ENCODE measurements at places on chromosomes 2 and 18.

GRCh38 chr2:119029297-119029696 lies 87.3 kb downstream of the MARCO start:
- peak; percentile 7 for DNase-seq

DNA sequence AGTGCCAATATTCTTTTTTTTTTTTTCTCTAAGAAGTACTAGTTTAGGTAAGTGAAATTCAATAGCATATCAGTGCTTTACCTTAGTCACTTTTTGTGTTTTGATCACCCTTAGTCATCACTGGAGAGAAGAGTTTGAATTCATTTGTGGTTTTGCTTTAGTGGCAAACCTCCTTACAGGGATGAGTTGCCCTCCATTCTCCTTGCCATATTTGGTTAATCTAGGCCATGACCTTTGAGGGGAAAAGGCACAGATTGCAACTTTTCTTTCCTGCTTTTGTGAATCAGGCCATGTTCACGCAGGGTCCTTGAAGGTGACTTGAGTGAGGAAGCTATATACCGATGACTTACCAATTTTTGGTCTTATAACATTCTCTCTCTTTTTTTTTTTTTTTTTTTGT lies 34.4 kb downstream of the PLEKHA3 start:
- DNase-seq, result peak; percentile 88

DNA sequence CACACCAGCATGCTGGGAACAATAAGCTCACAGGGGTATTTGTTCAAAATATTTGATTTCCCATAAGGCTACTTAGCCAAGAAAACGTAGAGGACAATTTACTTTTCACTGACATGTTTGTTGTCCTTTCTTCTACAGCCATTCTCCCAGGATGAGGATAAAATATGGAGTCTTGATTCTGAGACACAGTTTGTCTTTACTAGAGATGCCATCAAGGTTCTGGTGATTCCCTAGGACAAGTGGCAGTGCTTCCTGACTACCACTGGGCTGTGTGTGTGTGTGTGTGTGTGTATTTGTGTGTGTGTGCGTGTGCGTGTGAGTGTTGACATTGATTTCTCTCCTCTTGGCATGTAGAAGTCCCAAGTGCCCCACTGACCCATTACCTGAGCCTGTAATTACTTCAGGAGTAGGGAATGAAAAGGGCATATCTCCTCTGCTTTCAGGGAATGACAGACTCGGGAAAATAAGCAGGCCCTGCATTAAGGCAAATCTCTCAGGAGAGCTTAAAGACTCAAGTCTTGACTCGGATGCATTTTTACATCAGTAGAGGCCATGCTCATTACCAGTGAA lies 761.6 kb downstream of the DCC start:
- no peak for DNase-seq

GRCh38 chr2:123371535-123371934 lies 653.6 kb upstream of the CNTNAP5 start:
- no peak for DNase-seq

DNA sequence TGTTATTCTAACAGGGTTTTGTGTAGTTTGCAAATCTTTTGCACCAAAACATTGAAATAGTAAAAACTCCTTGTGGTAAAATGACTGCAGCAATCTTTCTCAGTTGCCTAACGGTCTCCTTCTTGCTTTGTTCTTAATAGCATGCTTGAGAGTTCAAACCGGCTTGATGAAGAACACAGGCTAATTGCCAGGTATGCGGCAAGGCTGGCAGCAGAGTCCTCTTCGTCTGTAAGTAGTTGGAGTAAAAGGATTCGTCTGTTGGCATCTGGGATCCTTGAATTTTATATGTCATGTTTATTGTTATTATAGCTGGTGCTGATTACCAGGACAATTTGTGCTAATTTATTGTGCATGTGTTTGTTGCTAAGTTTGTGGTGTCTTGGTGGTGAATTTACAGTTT lies 138.1 kb downstream of the DTNA start:
- no peak for DNase-seq

GRCh38 chr2:226118471-226119429 lies 680.9 kb downstream of the IRS1 start:
- DNase-seq, result peak; percentile 98

- DNase-seq, result peak; percentile 59
Observed at GRCh38 chr2:30675758-30676157, 131.5 kb downstream of the CAPN13 start.

DNA sequence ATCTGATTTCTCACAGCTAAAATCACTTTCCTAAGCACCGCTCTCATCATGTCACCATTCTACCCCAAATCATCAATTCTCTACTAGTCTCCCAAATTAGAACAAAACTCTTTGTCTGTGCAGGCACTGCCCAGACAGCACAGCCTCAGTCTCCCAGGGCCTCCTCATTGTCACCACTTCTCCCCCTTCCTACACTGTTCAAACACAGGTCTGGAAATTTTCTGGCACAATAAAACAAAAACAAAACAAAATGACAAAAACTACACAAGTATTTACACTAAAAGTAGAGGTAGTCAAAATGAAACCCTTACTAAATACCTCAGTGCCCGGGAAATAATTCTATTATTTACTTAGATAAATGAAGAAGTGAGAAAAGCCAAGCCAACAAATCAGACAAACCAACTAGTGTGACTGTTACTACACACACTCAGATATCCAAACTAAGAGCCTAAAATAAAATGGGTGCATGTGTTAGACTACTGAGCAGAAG lies 156.2 kb upstream of the DNMT3A start:
- no peak for DNase-seq

- DNase-seq, result no peak
Observed at GRCh38 chr2:88345842-88346241, 106.7 kb downstream of the FOXI3 start.

- no peak for DNase-seq
Observed at GRCh38 chr2:19098467-19099160, 259.8 kb downstream of the OSR1 start.

- no peak for DNase-seq
Observed at GRCh38 chr2:166147883-166148282, 20.1 kb upstream of the SCN1A start.

GRCh38 chr2:165801176-165801575 lies 7.1 kb upstream of the GALNT3 start:
- no peak for DNase-seq

DNA sequence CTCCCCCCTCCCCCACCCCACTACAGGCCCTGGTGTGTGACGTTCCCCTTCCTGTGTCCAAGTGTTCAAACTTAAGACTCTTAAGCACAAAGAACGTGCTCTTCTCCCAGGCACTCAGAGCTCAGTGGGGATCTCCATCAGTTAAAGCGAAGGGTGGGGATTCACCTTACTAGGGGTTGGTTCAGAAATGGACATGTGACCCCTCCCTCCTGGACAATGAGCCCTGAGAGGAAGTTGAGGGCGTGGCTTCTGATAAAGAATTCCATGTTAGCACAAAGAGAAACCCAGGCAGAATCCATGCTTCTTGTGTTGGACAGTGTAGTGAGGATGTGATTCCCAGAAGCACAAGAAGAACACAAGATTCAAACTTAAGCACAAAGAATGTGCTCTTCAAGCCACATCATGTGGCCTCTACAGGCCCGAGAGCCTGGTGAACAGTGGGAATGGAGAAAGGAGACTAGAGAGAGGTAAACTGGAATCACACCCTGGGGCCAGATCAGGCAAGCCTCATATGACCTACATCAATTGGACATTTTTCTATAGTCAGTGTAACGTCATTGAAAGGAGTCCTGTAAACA lies 78.1 kb upstream of the TTC39C start:
- no peak for DNase-seq

DNA sequence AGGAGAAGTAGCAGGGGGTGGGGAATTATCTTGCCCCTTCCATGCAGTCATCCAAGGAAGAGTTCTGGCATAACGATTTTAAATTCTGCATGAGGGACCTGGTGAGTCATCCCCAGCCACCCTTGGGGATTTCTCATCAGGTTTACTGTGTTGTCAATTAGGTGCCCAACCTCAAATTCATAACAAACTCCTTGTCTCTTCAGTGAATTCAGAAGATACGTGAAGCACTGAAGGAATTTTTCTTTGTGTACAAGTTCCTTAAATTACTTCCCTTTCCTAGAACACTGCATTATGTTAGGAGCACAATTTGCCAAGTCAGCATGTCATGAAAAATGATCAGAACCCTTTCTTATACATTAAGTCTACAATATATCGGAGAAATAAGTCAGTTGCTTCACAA lies 70.8 kb upstream of the NOSTRIN start:
- peak; percentile 41 for DNase-seq

DNA sequence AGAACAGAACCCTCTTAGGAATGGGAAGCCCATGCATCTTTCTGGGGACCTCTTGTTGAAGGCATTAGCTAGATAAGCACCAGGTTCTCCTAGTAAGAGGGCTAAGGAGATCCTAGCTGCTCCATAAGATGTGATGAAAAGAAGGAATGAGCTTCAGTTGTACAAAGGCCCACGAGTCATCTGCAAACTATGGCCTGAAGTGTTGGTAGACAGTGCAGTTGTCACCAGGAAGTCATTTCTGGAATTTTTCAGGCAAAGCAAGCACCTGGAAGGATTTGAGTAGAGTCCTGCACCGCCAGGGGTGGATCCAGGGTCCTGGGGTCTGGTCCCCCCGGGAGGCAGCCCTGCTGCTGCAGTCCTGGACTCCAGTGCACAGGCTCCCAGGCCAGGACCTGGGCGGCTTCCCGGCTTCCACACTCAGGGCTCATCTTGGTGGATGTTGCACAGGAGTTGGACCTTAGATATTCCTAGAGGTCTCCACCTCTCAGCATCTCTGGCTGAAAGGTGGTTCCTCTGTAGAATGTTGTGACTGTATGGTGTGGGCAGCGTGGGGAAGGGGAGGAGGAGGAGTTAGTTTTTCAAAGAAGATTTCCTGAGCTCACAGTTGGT lies 85.3 kb downstream of the LDLRAD4 start:
- DNase-seq, result no peak

DNA sequence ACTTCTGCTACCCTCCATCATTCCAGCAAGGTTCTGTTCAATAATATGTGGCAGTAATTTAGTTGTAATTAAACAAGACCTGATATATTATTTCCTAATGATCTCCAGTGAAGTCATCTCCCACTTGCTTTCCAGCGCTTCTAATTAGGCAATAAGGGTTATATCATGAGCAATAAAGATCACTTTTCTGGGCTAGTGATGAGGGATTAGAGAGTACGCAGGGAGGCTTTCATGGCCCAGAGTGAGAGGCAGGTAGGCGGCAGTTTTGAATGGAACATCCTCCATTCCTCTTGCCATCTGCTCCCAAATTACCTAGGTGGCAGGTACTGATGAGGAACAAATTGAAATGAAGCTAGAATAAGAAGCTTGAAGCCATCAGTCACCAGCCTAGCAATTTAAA lies 358.1 kb upstream of the SYT4 start:
- no peak for DNase-seq

GRCh38 chr2:19643117-19643518 lies 258.7 kb downstream of the TTC32 start:
- no peak for DNase-seq

- peak; percentile 81 for DNase-seq
Observed at GRCh38 chr18:24397131-24397693, 412 bp downstream of the OSBPL1A start.

GRCh38 chr2:128736689-128737545 lies 418.2 kb upstream of the HS6ST1 start:
- peak; percentile 75 for DNase-seq

- DNase-seq, result no peak
Observed at GRCh38 chr2:200188876-200189275, 117.6 kb upstream of the SPATS2L start.

- no peak for DNase-seq
Observed at GRCh38 chr2:156841321-156841720, 405.1 kb downstream of the GPD2 start.

GRCh38 chr18:51953521-51953920 lies 386.5 kb upstream of the DCC start:
- no peak for DNase-seq

GRCh38 chr2:5693287-5694201 lies 1.4 kb downstream of the SOX11 start:
- DNase-seq, result no peak

- no peak for DNase-seq
Observed at GRCh38 chr2:123961576-123961975, 63.5 kb upstream of the CNTNAP5 start.

- DNase-seq, result no peak
Observed at GRCh38 chr2:83069724-83070123, 1389.4 kb downstream of the SUCLG1 start.

DNA sequence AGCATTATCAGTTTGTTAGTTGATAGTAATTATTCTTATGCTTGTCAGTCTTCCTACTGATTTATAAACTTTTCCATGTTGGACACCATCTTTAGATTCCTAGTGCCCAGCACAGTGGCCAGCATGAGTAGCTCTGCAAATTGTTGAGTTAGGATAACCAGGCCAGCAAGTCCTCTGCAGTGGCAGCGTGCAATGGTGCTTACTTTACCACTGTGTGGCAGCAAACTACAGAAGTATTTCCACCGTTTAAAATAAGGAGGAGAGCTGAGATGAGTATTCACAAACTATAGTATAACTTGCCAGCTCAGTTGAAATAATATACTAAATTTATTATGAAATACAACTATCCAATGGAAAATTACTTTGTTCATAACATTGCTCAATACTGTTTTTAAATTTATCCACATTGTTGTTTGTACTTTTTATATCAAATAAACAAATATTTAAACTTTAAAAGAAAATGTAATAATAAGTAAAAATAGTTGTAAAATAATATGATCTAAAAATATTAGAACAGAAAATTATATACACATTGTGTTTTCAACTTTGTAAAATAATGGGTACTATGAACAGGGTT lies 9.3 kb upstream of the THADA start:
- DNase-seq, result peak; percentile 67

- DNase-seq, result no peak
Observed at GRCh38 chr2:68800027-68800401, 65.4 kb downstream of the ARHGAP25 start.

- no peak for DNase-seq
Observed at GRCh38 chr2:134855709-134856108, 17.3 kb downstream of the ACMSD start.

DNA sequence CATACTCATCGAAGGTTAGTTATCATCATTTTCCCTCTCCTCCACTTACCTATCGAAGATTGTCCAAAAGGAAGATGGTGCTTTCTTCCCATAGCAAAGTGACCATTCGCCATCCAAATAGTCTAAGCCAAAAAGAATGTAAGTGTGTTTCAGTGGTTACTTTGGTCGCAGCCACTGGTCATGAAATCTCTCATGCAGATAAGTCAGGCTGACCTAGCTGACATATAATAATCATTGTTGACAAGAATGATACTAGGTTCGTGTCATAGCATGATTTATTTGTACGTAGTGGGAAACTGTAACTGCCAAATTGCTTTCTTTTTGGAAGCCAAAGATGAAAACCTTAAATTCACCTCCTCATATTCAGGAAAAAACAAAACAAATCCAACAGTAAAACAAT lies 89.6 kb upstream of the PMAIP1 start:
- DNase-seq, result peak; percentile 14

DNA sequence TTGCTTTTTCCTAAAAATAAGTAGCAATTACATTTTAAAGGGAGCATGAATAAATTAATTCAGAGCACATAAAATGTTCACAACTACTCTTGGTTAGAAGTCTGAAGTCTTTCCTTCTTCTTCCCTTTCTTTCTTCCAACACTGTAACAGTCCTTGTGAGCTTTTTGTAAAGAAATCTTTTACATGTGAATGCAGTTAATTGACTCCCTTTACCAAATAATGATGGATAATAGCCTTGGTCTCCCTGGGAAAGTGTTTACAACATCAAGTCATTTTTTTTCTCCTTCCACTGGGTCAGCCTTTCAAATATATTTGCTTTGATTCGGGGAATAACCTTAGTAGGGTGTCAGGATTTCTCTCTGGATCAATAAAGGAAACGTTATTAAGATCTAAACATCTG lies 39.1 kb downstream of the CALCRL start:
- DNase-seq, result no peak
